ENCODE measurements at places on chromosomes 2 and 18. TPM values are rescaled to one million over a fixed set of nuclear protein-coding genes. Genes with fewer than 3 reads are reported as not detected.

TTC39C gene
- total RNA-seq: 31.5 TPM

TMEM198 gene
- 0.77 TPM for total RNA-seq

TUBB8B gene
- not detected for total RNA-seq

AOX1 gene
- total RNA-seq: 86.3 TPM

RRM2 gene
- total RNA-seq: 76.0 TPM

SERPINB11 gene
- not detected for total RNA-seq

MTCL1 gene
- 18.8 TPM for total RNA-seq

GREB1 gene
- total RNA-seq: 3.0 TPM

UCN gene
- 0.22 TPM for total RNA-seq
